ENCODE measurements at places on chromosomes 12 and 14.

DNA sequence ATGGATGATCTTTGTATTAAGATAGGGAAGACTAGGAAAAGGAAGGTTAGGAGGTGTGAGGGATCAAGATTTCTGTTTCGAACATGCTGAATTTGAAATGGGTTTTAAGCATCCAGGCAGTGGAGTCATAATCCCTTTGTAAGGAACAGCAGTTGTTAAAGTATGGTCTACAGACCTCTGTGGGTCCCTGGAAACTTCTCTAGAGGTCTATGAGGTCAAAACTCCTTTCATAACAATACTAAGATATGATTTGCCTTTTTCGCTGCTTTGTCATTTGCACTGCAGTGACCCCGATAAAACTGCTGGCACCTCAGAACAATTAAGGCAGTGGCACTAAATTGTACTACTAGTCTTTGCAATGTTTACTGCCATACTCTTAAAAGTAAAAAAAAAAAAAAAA lies 1.5 kb downstream of the RAD51AP1 start:
- no peak for DNase-seq

- no peak for DNase-seq
Observed at GRCh38 chr12:131918311-131919050, 10.6 kb upstream of the PUS1 start.

- no peak for DNase-seq
Observed at GRCh38 chr12:121252712-121253345, 42.9 kb downstream of the P2RX4 start.

GRCh38 chr14:61090432-61091216 lies 109.6 kb downstream of the SLC38A6 start:
- no peak for DNase-seq

DNA sequence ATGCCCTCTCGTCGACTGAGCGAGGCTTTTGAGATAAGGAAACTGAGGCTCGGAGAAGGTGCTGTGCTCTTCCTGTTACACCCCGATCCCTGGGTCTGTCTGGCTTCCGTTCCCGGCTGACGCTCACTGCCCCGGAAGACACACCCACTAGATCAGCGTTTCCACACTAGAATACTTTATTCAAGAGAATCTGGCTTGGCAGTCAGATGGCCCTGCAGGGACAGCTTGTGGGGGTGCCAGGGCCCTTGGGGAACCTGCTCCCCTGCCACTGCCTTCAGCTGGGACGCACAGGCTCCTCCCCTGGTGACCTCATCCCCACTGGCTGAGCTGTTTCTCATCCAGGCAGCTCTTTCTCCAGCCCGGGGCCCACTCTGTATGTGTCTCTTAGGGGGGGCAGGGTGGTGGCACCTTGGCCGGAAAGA lies 13.7 kb downstream of the PGF start:
- no peak for DNase-seq

GRCh38 chr12:18242380-18243089 lies 18.8 kb upstream of the PIK3C2G start:
- DNase-seq = no peak

DNA sequence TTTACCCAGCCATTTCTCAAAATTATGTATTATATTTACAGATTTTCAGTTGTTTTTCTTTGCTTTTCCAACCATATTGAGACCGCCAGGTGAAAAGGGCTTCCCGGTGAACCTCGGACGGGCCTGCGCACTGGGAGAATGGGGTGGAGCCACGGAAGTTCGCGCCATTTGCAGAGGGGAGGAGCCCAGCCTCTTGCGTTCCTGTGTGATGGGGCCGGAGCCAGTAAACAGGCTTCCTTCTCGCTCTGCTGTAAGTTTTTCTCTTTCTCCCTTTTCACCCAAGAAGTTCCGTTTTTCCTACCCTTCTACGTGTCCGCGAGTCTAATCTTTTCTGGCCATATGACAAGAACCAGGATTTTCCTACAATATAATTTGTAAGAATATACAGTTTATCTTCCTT lies 1108.8 kb upstream of the SEL1L start:
- no peak for DNase-seq

- DNase-seq = no peak
Observed at GRCh38 chr14:32009976-32010581, 67.0 kb upstream of the ARHGAP5 start.

- no peak for DNase-seq
Observed at GRCh38 chr14:47674148-47674542, 1.3 kb downstream of the MDGA2 start.

- no peak for DNase-seq
Observed at GRCh38 chr12:3565985-3566384, 75.0 kb downstream of the PRMT8 start.

DNA sequence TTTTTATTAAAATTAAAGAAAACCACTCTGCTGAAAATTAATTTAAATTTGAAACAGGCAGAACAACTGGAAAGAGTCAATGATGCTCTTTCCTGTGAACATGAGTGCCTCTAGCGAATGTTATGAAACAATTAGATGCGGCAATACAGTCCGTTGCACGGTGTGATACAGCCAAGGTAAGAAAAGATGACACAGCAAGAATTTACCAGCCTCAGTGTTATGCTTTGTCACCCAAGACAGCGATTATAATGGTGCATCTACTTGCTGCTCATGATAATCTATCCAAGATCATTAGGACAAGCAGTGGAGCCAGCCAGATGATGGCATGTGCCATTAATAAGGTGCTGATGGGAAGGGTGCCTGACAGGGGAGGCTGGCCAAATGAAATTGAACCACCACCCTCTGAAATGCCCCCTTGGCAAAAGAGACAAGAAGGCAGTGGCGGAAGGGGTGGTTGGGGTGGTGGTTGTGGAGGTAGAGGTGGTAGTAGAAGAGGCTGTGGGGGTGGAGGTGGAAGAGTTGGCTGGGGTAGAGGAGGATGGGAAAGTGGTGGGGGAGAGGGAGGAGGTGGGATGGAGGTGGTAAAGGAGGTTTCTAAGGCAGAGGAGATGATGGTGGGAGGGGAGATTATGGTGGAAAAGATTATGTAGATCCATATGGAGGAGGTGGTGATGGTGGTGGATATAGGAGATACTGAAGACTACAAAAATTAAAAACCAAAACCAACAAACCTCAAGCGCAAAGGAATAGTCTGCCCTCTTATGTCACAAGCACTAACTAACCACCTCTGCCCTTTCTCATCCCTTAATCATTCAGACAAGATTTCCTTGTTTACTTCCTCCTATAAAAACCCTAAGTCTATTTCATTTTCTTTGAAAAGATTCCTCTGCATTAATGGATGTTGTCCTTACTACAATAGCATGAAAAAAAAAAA lies 4.0 kb upstream of the RESF1 start:
- no peak for DNase-seq

DNA sequence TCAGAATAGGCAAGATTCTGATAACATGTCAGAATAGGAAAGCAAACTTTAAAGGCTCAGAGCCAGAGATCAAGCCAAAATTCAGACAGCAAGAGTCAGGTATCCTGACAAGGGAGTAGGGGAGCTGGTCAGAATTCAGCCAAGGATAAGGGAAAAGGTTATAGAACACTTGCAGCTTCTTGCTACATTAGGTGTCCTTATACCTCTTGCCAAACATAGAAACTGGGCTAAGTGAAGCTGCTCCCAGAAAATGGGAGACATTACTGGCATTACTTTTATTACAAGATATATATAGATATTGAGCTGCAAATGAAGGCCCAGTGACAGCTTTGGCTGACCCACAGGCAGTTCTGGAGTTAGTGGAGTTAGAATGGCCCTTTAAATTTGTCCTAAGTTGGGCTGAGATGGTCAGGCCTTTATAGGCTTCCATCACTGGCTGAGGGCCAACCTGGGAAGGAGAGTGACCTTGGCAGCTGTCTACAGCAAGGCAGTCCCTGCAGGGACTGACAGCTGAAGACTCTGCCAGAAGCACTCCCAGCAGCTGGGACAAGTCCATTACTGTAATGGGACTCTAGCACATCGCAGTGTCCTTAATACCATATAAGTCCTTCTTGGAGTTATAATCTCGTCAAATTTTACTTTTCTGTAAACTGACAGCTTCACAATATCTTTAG lies 83.0 kb downstream of the LRRC9 start:
- DNase-seq = no peak

DNA sequence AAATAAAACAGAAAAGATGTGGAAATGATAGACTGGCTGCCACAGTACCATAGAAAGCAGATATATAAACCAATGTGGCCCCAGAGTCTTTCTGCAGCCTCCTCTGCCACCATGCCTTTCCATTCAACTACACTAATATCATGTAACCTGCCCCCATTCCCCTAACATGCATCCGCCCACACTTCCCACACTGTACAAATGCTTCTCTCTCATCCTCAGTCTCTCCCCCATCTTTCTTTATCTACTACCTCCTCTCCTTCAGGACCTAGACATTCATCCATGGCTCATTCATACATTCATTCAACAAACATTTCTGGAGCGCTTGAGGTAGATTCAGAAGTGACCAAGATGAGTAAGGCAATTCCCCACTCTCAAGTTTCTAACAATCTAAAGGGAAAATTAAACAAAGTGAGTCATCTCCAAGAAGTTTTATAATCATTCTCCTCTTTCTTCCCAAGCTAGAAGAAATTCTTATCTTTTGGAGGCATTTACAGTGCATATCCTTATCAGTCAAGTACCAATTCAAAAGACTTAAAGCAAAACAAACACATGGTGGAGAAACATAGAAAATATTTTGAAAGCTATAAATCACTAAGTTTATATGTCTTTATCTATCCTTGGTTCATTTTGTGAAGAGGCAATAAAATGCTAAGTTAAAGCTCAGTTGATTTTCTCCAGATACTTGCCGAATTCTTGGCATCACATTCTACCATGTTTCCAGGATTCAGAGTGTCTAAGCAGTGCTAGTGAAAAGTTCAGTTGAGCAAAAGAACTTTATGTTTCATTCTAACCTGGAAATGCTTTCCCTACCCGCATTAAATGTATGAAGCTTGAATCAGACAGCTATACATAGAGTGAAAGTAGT lies 70.5 kb upstream of the FRMD6 start:
- no peak for DNase-seq

DNA sequence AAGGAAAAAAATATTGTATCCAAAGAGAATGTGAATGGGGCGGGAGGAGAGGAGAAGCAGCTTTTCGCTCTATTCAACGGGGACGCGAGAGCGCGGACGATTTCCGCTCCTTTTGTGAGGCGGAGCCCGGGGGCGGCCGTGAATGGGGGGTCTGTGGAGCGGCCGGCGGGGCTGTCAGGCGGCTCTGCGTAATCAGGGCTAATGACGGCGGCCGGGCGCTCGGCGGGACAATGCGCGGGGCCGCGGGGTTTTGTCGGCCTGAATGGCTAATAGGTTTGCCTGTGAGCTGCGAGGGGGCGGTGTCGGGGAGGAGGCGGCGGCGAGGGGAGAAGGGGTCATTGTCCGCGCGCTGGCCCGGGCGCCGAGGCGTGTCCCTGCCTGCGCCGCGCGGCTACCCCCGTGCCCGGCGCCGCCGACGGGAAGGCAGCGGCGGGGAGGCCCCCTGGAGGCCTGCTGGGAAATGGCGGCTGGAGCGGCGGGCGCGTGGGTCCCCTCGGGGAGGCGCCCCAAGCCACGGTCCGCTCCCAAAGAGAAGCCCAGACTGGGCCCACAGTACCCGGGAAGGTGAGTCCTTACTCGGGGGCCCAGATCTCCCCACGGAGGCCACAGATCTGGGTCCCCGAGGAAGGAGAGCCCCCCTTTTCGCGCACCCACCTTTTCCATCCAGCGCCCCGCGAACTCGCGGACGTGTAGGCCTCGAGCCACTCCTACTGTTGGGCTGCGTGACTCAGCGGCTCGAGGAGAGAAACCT lies 6.0 kb downstream of the SIX6 start:
- no peak for DNase-seq

GRCh38 chr12:32569259-32569658 lies 109.8 kb upstream of the DNM1L start:
- DNase-seq = no peak

- DNase-seq = no peak
Observed at GRCh38 chr14:44963775-44964380, 1.9 kb downstream of the TOGARAM1 start.

DNA sequence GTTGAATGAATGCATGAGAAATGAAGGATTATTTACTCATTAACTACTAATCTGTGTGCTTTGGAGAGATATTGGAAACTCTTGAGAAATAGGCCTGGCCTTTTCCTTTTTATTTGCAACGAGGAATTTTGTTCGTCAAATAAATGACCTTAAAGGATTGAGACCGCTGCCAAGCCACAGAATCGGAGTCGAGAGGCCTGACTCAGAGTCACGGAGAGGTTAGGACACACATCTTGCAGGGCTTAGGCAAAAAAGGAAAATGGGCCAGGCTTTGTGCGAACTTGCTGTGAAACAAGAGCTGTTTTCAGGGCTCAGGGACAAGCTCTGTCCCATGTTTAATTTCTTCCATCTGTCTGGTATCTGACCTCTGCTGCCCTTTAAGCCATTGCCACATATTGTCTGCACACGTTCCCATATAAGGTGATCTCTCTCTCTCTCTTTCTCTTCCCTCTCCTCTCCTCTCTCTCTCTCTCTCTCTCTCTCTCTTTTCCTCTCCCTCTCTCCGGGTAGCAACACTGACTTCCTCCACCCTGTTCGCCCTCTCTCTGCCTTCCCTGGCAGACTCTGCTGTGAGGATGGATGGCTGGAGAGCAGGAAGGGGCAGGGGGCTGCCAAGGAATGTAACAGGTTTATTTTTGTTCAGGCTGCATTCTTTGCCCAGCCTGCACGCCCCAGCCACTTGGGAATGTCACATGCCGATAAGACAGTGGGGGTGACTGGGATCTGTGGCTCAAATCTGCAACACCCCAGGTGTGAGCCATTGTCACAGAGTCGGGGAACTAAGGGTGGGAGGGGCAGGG lies 14.9 kb upstream of the IFT81 start:
- DNase-seq = no peak
